ENCODE measurements at places on chromosomes 7 and 10. TPM values are rescaled to one million over a fixed set of nuclear protein-coding genes. Genes with fewer than 3 reads are reported as not detected.

DNA sequence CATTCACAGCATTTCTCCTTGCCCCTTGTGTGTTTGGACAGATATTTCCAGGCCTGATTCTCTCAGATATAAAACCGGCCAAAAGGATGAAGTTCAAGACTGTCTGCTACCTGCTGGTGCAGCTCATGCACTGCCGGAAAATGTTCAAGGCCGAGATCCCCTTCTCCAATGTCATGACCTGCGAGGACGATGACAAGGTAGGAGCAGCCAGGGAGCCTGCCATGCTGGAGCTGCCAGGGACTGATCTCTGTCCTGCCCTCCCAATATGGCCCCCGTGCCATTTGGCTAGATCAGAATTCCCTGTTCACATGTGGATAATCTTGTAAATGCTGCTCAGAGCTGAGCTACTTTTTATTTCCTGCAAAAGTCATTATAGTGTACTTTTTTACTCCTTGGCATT is 87.8 kb downstream of the ADCY1 start:
- DNase-seq, result no peak

- DNase-seq, result no peak
These were observed 491.1 kb upstream of the ADARB2 start for GRCh38 chr10:2228320-2228901.

DNA sequence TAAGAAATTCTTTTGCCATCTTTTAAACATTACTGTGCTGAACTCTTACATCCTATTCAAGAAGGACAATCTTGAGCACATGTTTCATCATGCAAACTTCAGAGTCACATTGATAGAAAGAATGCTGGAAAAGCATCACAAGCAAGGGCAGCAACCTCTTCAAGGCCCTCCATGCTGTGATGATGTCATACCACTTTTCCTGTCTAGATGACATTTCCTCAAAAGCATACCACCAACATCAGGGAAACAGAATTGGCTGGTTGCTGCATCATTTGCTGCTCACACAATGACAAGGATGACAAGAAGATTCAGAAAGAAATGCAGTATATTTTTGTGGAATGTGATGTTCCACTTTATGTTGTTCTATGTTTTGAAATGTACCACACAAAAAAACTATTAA is 37.6 kb downstream of the CYP2C8 start:
- DNase-seq, result no peak

The SPDYE9 gene
- total RNA-seq, result not detected

DNA sequence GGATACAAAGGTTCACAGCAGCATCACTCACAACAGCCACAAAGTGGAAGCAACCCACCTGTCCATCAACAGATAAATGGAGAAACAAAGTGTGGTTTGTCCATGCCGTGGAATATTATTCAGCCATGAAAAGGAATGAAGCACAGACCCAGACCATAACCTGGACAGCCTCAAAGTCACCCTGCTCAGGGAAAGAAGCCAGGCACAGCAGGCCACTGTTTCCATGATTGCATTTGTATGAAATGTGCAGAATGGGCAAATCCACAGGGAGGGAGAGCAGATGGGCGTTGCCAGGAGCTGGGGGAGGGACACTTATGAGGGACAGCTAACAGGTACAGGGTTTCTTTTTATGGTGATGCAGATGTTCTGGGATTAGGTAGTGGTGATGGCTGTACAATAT is 30.3 kb downstream of the FOXL3 start:
- no peak for DNase-seq

GRCh38 chr10:1045415-1045814 is 3.5 kb downstream of the IDI1 start:
- DNase-seq, result no peak

The CTAGE15 gene
- total RNA-seq, result not detected

- no peak for DNase-seq
These were observed 79.0 kb downstream of the FAS start for GRCh38 chr10:89069589-89069988.

All from left cardiac atrium (tissue), 4 donors.